ENCODE measurements at places on chromosomes 5 and 9.

DNA sequence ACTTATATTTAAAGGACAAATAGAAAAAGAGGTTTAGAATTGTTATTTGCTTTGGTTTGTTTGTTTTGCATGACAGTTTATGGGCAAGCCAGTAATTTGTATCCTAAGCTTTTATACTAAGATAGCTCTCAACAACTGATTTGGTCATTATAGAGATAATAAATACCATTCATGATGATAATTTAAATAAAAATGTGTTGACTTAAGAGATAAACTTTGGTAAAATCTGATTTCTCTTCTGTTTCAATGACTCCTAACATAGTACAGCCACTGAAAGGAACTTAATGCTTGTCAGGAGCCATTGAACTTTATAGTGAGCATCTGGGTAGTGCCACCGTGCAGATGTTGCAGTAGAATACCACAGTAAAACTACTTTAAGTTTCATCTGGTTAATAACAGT, 160.7 kb upstream of the ACOT12 start:
- DNase-seq = no peak

GRCh38 chr9:78547831-78548230, 250.9 kb downstream of the PSAT1 start:
- DNase-seq = no peak

GRCh38 chr5:125251703-125252102, 505.3 kb upstream of the ZNF608 start:
- DNase-seq = no peak

DNA sequence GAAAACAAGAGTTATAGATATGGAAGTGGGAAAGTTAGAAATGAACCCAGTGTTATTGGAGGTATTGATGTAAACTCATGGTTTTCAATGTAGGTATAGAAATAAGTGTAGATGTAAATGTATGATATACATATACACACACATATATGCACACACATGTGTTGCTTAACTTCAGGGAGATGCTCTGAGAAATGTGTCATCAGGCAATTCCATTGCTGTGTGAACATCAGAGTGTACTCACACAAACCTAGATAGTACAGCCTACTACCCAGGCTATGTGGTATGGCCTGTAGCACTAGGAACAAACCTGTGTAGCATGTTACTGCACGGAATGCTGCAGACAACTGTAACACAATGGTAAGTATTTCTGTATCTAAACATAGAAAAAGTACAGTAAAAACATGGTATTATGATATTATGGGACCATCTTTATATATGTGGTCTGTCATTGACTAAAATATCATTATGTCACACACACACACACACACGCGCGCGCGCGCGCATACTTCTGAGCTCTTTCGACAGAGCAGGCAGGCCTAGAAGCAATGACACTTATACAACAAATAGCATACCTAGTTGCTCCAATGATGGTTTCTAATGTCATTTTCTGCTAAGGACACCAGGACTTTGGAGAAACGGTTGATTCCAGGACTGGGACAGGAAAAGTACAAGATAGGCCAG, 86.6 kb downstream of the MACROH2A1 start:
- DNase-seq = no peak

GRCh38 chr5:91311697-91312501, 71.2 kb downstream of the ARRDC3 start:
- peak; percentile 100 for DNase-seq

DNA sequence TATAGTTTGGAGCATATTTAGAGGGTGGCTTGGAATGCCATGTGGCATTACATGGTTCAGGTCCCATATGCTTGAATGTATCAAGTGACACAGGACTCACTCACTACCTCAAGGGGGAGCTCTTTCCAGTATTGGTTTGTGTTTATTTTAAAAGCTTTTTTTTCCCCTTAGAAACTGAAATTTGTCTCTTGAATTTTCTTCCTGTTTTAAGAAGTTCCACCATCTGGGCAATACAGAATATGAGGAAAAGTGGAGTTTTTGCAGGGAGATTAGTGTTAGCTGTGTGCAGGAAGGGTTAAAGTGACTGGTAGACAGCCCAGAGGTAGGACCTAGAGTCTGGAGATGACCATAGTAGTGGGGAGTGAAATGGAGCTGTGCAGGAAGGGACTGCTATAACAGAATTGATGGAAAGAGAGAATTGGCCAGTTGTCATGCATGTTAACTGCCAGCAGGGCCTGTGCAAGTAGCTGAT, 36.6 kb downstream of the CTNNA1 start:
- peak; percentile 28 for DNase-seq

DNA sequence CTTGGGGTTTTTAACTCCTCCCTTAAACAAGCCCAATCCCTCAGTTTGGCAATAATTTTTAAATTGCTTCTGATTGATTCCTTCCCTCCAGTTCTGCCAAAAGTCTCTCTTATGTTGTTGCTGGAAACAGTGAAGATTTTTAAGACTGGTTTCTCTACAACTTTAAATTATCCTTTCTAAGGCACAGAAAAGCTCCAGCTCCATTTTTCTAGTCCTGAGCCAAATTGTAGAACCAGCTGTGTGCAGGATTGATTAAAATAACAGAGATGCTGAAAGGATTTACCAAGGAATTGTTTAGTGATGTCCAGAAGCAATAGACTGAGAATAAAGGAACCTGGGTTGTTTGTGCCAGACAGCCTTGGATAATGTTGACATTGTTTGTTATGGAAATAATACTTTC, 111.3 kb downstream of the NUDT12 start:
- no peak for DNase-seq

DNA sequence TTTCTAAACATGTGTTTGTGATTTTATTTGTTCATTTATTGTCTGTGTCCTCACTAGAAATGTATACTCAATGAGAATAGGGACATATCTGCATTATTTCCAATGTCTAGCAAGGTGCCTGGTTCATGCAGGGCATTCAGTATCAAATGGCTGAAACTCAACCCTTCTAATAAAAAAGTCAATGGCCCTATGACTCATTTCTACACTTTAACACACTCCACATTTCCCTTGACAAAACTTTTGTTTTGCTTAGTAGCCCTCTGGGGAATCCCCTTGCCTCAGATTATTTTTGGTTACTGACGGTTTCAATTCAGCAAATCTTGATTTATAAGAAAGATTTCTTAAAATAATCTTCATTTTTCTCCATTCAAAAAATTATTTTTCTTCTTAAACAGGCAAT, 206.0 kb upstream of the DMRTA1 start:
- DNase-seq = peak; percentile 45

- peak; percentile 91 for DNase-seq
These were observed 166.5 kb upstream of the PRR16 start for GRCh38 chr5:120297616-120298015.

DNA sequence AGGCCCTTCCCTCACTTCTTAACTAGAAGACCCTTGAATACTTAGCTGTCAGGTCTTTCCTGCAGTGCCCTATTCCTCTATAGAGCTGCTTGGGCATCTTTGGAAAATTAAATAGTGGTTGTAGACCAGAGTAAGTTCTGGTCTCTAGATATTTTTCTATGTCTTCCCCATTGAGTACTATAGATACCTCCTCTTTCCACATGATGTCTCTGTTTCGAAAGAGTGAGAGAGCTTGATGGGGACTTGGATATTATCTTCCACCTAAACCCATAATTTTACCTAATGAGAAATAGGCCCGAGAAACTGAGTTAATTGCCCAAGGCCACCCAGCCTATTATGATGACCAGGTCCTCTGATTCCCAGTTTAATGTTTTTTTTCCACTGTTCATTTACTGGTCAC, 40.2 kb downstream of the SPEF2 start:
- no peak for DNase-seq

DNA sequence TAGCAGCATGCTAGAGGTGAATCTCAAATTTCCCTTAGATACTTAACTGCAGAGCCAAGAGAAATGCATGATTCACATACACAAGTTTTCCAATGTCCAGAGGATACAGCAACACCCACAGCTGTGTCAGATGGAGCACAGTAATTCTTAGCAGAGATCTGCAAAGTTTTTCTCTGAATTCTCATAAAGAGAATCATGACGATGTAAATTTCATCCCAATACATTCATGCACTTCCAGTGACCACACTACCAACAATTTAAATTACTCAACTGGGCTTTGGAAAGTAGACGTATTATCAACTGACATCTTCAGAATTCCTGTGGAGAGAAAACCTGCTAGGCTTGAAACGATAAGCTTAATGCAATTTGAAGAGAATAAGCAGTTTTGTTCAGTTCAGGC, 378.8 kb upstream of the TLE4 start:
- DNase-seq = peak; percentile 82

- DNase-seq = no peak
These were observed 72.5 kb downstream of the AMBP start for GRCh38 chr9:114005371-114006154.

DNA sequence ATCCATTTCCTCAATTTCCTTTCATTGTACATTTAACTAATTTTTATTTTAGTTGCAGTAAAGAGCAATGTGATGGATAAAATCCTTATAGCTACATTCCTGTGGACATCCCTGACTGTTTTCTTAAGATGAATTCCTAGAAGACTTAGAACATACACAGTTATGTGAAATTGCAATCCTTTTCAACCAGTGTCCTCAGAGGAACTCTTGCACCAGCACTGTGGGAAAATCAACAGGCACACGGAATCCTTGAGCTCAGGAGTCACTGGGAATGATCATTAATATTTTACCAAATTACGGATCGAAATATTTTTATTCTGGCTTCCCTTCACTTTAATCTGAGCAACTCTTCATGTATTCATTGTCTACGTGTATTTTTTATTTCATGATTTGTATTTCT, 901.9 kb upstream of the WWC1 start:
- peak; percentile 3 for DNase-seq

GRCh38 chr9:113537229-113537810, 73.8 kb downstream of the RGS3 start:
- DNase-seq = no peak

GRCh38 chr5:10411336-10411735, 30.3 kb upstream of the ROPN1L start:
- no peak for DNase-seq

GRCh38 chr9:103545260-103545659, 548.8 kb upstream of the SMC2 start:
- no peak for DNase-seq

GRCh38 chr9:91683269-91683668, 259.6 kb upstream of the NFIL3 start:
- no peak for DNase-seq

DNA sequence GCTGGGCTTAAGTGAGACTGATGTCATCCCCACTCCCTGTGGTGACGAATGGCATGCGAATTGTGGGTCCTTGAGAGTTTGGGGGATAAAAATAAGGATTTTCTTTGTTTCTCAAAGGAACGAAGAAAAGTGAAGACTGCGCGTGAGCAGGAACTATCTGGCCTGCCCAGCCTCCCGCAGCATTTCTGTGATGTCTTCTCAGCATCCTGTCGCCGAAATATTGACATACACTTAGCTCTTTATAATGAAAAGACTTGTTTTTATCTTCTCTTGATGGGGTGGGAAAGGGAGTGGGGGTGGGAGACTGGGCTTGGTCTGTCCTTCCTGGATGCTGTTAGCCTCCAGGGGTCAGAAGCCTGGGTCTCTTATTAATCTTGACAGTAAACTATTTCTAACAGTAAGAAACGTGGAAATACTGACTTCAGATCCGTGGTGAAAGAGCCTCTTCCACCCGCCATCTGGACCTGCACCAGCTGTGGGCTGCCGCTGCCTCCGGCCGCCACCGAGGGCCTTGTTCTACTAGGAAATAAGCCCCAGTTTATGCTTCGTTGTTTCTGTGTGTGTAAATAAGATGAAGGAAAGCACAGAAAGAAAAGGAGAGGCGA, 239.6 kb downstream of the FANCC start:
- DNase-seq = no peak

DNA sequence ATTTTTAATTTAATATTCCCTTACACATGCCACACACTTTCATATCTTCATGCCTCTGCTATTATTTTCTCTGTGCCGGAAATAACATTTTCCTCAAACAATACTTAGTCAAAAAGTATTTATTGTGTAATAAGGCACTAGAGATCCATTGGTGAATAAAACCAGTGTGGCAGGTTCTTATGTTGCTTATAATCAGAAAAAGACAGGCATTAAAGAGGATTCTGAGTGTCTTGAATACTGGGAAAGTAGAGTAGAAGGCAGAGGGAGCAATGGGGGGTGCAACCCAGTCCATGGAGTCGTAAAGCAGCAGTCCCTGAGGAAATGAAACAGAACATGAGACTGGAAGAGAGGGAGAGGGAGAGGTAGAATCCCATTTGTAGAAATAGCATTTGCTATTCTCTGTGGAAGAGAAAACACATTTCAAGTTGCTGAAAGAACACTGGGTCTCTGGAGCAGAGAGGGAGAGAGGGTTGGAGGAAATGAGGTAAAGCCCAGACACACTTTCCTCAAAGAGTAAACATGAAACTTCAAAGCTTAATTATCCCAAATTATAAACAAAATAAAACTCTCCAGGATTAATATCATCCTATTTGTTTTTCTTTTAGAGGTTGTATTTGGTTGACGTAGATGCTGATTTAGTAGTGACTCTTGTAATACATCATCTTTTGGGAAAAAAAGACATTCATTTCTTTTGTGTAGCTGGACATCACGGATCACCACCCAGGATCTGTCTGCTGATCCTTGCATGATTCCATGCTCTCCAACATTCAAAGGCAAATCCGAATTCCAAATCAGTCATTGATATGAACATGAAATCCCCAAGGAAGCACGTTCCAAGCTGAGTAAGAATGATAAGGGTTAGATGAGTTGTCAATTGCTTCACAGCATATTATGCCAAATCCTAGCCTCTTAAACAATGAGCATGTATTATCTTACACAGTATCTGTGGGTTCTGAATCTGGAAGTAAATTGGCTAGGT, 37.4 kb upstream of the GRAMD2B start:
- peak; percentile 19 for DNase-seq

- DNase-seq = no peak
These were observed 271.1 kb downstream of the DENND1A start for GRCh38 chr9:123658792-123659191.

DNA sequence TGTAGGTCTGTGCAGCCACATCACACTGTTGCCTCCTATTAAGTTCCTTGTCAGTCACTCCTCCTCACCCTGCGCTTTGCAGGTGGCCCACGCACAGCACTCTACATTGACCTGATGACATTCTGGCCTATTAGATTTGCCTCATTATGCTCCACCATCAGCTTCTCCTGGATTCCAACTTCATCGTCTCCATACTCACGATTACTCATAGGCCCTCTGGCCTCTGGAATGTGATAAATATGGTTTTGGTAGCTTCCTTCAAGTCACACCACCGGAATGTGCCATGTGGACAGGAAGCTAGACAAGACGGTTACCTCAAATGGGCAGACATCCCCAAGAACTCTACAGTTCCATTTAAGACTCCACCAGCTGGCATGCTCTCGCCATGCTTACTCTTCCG, 158.0 kb upstream of the LHFPL2 start:
- peak; percentile 97 for DNase-seq

GRCh38 chr9:5442400-5443011, 4.8 kb upstream of the PLGRKT start:
- DNase-seq = peak; percentile 66

DNA sequence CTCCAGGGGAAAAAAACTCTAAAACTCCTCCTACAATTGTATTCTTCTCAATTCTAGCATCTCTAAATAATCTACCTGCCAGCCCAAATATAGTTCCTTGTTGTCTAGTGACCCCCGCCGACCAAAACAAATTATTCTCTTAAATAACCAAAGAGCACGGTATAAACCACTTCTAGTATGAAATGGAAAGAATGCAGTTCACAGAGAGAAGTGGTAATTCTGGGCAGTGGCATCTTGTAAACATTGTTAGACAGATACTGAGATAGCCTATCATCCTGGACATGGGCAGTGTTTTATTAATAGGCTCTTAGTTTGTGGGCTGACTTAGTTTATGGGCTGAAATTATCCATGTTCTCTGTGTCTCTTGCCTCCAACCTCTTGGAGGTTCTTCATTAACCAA, 1412.6 kb upstream of the CDH9 start:
- no peak for DNase-seq

GRCh38 chr9:8332331-8332650, 532.7 kb upstream of the DMAC1 start:
- no peak for DNase-seq

GRCh38 chr5:176890455-176891330, 8.5 kb downstream of the HK3 start:
- no peak for DNase-seq

Measured in AG10803 (cell line).